ENCODE measurements at places on chromosomes 5 and 9.

DNA sequence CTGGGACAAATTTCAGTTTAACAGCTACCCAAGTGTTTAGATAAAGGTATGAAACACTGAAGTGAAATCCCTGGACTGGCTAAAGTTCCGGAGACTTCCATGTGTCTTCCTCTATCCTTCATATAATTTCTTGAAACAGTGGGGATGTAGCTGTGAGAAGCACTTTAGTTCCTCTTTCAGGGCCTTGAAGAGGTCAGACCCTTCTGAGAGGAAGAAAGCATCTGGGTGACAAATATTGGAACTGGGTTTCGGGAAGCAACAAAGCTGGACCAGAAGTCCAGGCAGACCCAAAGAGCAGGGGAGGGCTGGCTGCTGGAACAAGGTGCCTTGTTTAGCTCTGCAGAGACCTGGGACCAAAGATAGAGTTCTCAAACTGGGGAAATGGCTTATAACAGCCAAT, 75.4 kb upstream of the ZFAND5 start:
- DNase-seq = no peak

DNA sequence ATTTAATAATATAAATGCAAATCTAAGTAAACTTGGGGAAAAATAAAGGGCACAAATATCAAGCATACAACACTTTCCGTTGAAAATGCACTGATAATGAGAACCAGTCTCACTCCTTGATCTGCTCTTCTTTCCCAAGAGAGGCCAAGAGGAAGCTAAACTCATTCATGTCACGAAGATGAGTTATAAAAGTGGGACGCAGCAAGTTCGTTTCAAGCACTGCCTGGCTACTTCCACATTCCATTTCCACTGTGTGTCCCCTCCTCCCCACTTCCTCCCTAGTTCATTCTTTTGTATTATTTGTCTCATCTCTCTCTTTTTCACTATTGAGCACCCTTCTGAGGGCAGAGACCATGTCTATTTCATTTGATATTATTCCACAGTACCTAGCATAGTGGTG, 158.1 kb downstream of the SLC24A2 start:
- no peak for DNase-seq

DNA sequence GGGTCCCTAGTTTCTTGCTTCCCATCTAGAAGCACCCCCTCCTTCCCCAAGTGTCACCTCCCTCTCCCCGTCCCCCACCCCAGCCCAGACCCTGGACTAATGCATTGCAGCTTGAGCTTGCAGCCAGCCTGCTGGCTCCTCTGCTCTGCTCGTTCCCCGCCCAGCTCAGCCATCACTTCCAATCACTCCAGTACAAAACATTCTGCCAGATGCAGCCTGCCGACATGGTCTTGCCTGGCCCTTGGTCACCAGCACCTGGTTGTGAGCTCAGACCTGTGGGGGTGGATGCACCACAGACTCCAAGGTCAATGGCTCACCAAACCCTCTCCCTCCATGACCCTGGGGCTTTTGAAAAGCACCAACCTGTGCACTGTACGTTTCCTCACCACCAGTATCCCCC, 172.9 kb upstream of the SMIM23 start:
- no peak for DNase-seq

DNA sequence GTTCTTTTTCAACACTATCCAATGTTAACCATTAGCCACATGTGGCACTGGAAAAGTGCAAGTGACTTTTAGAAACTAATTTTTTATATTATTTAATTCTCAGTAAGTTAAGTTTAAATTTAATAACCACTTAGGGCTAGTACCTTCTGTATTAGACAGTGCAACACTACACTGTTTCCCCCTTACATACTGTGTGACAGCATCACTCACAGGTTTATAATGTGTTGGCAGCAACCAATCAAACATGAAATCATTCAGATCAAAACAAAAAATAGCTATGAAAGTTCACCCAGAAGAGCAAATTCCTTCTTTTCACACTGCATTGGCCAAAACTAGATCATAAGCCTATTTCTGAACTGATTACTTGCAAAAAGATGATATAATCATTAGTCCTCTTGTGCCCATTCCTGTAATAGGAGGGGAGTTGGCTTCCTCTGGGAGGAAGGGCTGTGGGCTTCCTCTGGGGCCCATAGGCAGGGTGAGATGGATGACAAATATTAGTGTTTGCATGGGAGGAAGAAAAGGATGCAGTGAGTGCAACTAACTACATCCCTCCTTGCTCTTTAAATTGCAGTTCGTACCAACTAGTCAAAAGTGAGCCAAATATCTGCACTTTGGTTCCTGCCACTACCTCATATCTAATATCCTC, 708.1 kb upstream of the RGMB start:
- no peak for DNase-seq

GRCh38 chr5:144659634-144660227, 489.1 kb downstream of the KCTD16 start:
- no peak for DNase-seq

GRCh38 chr5:173499471-173500212, 116.8 kb downstream of the BOD1 start:
- no peak for DNase-seq

- no peak for DNase-seq
These were observed 301.1 kb downstream of the NR3C1 start for GRCh38 chr5:143102411-143102810.

DNA sequence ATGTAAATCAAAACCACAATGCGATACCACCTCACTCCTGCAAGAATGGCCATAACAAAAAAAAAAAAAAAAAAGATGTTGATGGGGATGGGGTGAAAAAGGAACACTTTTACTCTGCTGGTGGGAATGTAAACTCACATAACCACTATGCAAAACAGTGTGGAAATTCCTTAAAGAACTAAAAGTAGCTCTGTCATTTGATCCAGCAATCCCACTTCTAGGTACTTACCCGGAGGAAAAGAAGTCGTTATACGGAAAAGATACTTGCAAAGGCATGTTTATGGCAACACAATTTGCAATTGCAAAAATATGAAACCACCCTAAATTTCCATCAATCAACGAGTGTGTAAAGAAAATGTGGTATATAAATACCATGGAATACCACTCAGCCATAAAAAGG, 205.0 kb downstream of the TENT4A start:
- no peak for DNase-seq

GRCh38 chr9:3256571-3257330, 269.1 kb downstream of the RFX3 start:
- no peak for DNase-seq

GRCh38 chr9:13689925-13690324, 410.4 kb upstream of the MPDZ start:
- DNase-seq = no peak

GRCh38 chr9:131239161-131239975, 36.9 kb downstream of the FAM78A start:
- no peak for DNase-seq

All from activated naive CD8-positive, alpha-beta T cell treated with anti-CD3 and anti-CD28 coated beads for 36 hours (primary cell).